Ovary (tissue), 10 donors: ENCODE measurements at places on chromosomes 3 and 15. TPM values are rescaled to one million over a fixed set of nuclear protein-coding genes. Genes with fewer than 3 reads are reported as not detected.

Gene GOLGA6B
- polyA plus RNA-seq: not detected

Gene LYZL4
- not detected for polyA plus RNA-seq

Gene CTXN2
- polyA plus RNA-seq: not detected

Gene SERINC4
- polyA plus RNA-seq: not detected

Gene SLC4A7
- 4.5 TPM for polyA plus RNA-seq

Gene LCTL
- not detected for polyA plus RNA-seq

Gene ZNF35
- 2.7 TPM for polyA plus RNA-seq

Gene TSC22D2
- 23.1 TPM for polyA plus RNA-seq

Gene CYP1A1
- not detected for polyA plus RNA-seq

Gene KIF7
- 1.5 TPM for polyA plus RNA-seq

Gene NUP210
- polyA plus RNA-seq: 5.8 TPM

Gene HHATL
- not detected for polyA plus RNA-seq

Gene SUMF1
- polyA plus RNA-seq: 31.0 TPM

Gene CCR9
- polyA plus RNA-seq: 0.05 TPM

Gene PATL2
- 1.3 TPM for polyA plus RNA-seq

Gene GOLGA8J
- not detected for polyA plus RNA-seq

Gene RTP3
- polyA plus RNA-seq: not detected

Gene STXBP5L
- 2.5 TPM for polyA plus RNA-seq

Gene WDR72
- polyA plus RNA-seq: 0.04 TPM

Gene TRPM1
- not detected for polyA plus RNA-seq

Gene CYP19A1
- polyA plus RNA-seq: 1,570 TPM

Gene CPN2
- not detected for polyA plus RNA-seq

Gene SLC38A3
- polyA plus RNA-seq: 6.6 TPM

Gene SLC22A14
- 0.55 TPM for polyA plus RNA-seq

Gene SAMMSON
- polyA plus RNA-seq: 0.23 TPM

Gene PRSS50
- 0.23 TPM for polyA plus RNA-seq

Gene P2RY13
- polyA plus RNA-seq: 0.31 TPM

Gene C15orf61
- 3.2 TPM for polyA plus RNA-seq

Gene NT5DC2
- polyA plus RNA-seq: 129 TPM

Gene NAA50
- 41.1 TPM for polyA plus RNA-seq

Gene CLRN1
- polyA plus RNA-seq: not detected

Gene TMCO5A
- polyA plus RNA-seq: not detected

Gene KNG1
- polyA plus RNA-seq: not detected

Gene TMEM108
- polyA plus RNA-seq: 0.61 TPM

Gene HESX1
- 1.3 TPM for polyA plus RNA-seq

Gene KBTBD8
- polyA plus RNA-seq: 0.55 TPM

Gene CPNE9
- polyA plus RNA-seq: not detected

Gene GOLGA8G
- polyA plus RNA-seq: not detected

Gene B3GNT5
- 4.8 TPM for polyA plus RNA-seq

Gene CHRNB4
- 1.0 TPM for polyA plus RNA-seq

Gene TM6SF1
- polyA plus RNA-seq: 3.4 TPM

Gene ZBTB20
- polyA plus RNA-seq: 10.1 TPM

Gene PPP1R2
- polyA plus RNA-seq: 47.3 TPM

Gene TIPARP
- polyA plus RNA-seq: 21.4 TPM

Gene CD276
- polyA plus RNA-seq: 69.2 TPM

Gene TUSC7
- not detected for polyA plus RNA-seq

Gene RPL35A
- 4,524 TPM for polyA plus RNA-seq

Gene ADGRG7
- polyA plus RNA-seq: not detected

Gene ACTRT3
- polyA plus RNA-seq: 2.0 TPM

Gene SI
- polyA plus RNA-seq: not detected

Gene PAK6
- polyA plus RNA-seq: 0.47 TPM

Gene GPR149
- not detected for polyA plus RNA-seq

Gene ZNF774
- polyA plus RNA-seq: 1.0 TPM

Gene BCL2A1
- polyA plus RNA-seq: 2.0 TPM
